ENCODE measurements at places on chromosomes 4 and X.

DNA sequence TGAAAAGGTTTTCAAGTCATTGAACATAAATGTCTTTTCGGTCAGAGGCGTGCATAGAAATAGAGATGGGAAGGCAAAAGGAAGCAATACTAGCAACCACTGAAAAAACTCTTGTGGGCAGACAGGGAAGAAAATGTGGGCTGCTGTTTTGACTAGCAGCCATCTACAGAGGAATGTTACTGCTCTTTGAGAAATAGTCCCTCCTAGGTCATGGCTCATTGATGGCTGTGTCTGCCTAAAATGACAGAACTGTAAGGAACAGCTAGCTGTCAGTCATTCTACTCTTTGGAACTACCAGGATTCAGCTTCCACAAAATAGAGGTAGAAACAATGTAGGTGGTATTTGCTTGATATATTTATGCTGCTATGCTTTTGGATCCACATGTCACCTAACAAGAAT is 26.9 kb upstream of the TMPRSS11B start:
- DNase-seq, result no peak

- DNase-seq, result no peak
Observed at GRCh38 chrX:134981910-134982309, 8.9 kb upstream of the SMIM10 start.

DNA sequence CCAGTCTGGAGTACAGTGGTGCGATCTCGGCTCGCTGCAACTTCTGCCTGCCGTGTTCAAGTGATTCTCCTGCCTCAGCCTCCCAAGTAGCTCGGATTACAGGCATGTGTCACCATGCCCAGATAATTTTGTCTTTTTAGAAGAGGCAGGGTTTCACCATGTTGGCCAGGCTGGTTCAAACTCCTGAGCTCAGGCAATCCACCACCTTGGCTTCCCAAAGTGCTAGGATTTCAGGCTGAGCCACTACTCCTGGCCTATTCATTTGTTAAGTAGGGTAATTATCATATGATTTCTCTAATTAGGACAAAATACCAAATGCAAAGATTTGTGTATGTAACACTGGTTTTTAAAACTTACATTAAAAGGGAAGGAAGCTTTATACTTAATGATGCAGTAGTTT is 137.8 kb downstream of the GPM6A start:
- DNase-seq, result no peak

DNA sequence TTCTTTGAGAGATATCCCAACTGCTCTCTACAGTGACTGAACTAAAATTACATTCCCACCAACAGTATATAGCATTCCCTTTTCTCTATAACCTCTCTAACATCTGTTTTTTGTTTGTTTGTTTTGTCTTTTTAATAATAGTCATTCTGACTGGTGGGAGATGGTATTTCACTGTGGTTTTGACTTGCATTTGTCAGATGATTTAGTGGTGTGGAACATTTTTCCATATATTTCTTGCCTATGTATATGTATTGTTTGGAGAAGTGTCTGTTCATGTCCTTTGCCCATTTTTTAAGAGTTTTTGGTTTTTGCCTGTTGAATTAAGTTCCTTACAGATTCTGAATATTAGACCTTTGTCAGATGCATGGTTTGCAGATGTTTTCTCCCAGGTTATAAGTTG is 9.0 kb downstream of the USO1 start:
- DNase-seq, result no peak

- DNase-seq, result no peak
Observed at GRCh38 chr4:70945452-70946055, 43.4 kb downstream of the MOB1B start.

- no peak for DNase-seq
Observed at GRCh38 chr4:153248641-153249198, 44.5 kb downstream of the TRIM2 start.

- DNase-seq, result no peak
Observed at GRCh38 chrX:79065696-79066095, 78.8 kb upstream of the GPR174 start.

- peak; percentile 79 for DNase-seq
Observed at GRCh38 chr4:186587416-186588018, 32.1 kb upstream of the MTNR1A start.

GRCh38 chrX:74449937-74450330 is 28.6 kb downstream of the SLC16A2 start:
- DNase-seq, result no peak

GRCh38 chrX:151393514-151393913 is 3.5 kb upstream of the VMA21 start:
- no peak for DNase-seq

- no peak for DNase-seq
Observed at GRCh38 chr4:78779280-78779679, 3.1 kb downstream of the BMP2K start.

- DNase-seq, result no peak
Observed at GRCh38 chrX:109990582-109991276, 12.2 kb upstream of the TMEM164 start.

GRCh38 chr4:108814326-108814725 is 51.5 kb upstream of the ETNPPL start:
- DNase-seq, result no peak

DNA sequence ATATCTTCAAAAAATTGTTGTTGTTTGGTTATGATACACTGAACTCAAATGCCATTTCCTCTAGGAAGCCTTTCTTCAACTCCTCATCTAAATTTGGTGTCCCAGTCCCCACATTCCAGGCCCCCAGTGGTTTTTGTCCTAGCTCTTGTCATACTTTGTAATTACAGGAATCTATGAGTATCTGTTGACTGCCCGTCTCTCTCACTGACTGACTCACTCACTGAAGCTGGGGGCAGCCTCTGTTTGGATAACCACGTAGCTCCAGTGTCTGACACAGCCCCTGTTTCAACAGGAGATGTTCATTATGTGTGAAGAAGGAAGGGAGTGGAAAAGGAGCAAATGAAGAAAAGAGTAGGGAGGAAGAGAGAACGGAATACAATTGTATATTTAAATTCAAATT is 284.1 kb upstream of the TENM3 start:
- no peak for DNase-seq

DNA sequence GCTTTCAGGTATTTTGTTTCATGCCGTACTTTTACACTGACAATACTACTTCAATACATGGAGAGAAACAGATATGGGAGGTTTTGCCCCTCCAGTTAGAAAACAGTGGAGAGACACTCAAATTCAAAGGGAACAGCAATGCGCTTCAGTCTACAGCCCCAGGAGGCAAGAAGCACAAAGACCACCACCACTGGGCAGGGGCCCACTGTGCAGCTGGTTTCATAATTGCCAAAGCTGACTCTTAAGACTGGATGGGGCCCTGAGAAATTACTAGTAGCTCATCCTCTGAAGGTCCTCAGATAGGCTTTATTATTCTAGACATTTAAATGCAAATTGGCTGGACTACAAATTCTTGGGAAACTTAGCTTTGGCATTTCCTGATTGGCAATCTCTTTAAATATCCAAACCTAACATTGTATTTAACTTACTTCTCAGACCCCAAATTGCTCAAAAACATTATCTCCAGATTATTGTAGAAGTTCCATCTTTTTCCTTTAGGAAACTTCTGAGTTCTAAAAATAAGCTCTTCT is 85.9 kb upstream of the GPR34 start:
- DNase-seq, result no peak

DNA sequence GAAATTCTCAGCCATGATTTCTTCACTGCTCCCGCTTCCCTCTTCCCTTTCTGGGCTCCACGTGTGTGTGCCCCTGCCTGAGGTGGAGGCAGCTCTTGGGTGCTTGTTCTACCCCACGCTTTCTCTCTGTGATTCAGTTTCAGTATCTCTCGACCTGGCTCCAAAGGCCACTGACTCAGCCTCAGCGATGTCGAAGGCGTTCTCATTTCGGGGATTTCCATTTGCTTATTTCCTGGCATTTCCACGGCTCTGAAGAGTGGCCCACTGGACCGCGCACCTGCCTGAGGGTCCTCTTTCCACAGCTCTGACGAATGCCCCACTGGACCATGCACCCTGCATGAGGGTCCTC is 52.4 kb downstream of the GAK start:
- no peak for DNase-seq

DNA sequence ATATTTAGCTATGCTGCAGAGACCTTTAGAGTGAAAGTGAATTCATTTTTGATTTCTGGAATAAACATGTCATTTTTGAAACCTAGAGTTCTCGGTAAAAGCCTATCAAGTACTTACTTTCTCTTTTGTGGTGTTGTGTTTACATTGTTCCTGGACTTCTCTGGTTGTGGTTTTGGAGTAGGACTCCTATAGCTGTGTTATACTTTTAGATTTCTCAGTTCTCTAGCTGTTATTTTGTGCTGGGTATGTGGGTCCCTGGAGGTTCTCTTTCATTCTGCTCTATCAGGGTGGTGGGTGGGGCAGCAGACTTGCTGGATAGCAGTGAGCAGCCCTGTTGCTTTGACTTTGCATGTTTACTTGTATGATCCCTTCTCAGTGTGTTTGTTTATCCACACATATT is 25.6 kb upstream of the MSMO1 start:
- no peak for DNase-seq

DNA sequence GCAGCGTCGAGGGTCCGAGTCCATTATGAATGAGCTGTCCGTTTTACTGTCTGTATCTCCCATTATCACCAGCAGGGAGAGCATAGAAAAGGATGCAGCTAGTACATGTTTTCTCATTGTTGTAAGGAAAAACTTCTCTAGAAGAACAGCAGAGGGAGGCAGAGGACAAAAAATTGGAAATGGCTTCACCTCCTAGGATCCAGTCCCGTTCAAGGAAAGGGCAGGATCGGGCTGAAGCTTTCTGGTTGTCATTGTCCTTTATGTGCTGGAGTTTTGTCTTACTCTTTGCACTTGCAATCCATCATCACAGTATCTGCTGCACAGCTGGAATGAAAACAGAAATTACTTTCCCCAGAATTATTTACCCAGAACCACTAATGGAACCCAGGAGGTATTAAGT is 14.7 kb downstream of the NDP start:
- DNase-seq, result peak; percentile 70

Data from muscle of back (tissue), 13 donors.